ENCODE measurements at places on chromosomes 12 and 14. TPM values are rescaled to one million over a fixed set of nuclear protein-coding genes. Genes with fewer than 3 reads are reported as not detected.
A peak's percentile ranks its signal among the peaks of the same experiment; 100 is the strongest.

Gene SSPN
- total RNA-seq = not detected

Gene KRT84
- total RNA-seq = not detected

Gene MGP
- total RNA-seq = not detected

Gene LRP6
- 4.8 TPM for total RNA-seq

Gene TBC1D30
- 0.81 TPM for total RNA-seq

Gene NRXN3
- total RNA-seq = not detected

Gene LTA4H
- total RNA-seq = 82.7 TPM

Gene CD163L1
- total RNA-seq = not detected

DNA sequence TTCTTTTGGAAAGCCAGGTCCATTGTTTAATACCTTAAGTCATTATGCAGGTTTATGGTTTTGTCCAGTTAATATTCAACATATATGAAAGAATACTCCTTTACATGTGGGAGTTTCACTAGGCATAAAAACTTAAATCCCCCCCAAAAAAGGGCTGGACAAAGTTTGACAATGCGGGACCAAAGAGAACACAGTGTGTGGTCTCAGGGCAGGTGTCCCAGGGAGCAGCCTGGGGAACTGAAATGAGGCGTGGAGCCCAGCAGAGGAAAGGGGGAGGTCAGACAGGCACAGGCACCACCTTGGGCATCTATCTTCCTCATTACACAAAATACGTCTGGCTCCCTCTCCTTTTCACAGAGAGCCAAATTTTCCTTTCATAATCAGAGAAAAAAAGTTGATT lies 22.5 kb downstream of the PKP2 start:
- DNase-seq = no peak

- DNase-seq = no peak
These were observed 1225.6 kb downstream of the VRK1 start for GRCh38 chr14:98022541-98023520.

GRCh38 chr14:46672128-46672527 lies 20.5 kb upstream of the RPL10L start:
- DNase-seq = no peak

- no peak for DNase-seq
These were observed 130.8 kb downstream of the LMNTD1 start for GRCh38 chr12:25422241-25422640.

- DNase-seq = no peak
These were observed 113.3 kb downstream of the SMOC1 start for GRCh38 chr14:69992564-69992963.

DNA sequence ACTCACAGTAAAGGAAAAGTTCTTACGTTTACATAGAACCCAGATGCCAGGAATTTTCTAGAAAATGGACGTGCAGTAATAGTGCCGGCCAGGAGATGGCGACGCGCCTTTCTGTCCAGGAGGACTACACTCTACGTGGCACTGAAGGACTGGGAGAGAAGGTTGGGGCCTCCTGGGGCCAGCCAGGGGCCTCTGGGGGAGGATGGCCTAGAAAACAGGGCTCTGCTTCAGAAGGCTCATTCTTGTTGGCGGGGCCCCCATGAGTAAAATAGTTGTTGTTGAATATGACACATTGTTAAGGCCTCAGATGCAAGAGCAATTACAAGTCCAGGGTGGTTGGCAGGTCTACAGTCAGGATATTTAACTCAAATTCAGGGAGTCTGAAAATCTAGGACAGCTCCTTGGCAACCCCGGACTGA lies 120.1 kb upstream of the MAX start:
- peak; percentile 50 for DNase-seq

DNA sequence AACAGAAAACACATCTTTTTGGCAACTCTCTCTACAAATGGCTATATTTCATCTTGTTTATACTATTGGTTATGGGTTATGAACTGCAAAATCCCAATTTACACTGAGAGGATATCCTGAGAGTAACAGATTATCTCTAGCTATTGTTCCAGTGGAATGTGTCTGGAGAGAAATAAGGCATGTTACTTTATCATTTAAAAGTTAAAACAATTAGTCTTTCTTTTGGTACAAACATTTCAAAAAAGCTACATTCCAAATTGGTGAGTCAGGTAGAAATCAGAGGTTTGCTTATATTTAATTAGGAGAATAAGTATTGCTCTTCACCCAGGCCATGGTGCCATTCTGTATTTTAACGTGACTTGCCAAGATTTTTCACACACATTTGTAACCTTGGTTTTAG lies 411.6 kb downstream of the CCER1 start:
- DNase-seq = no peak

GRCh38 chr14:59632381-59632780 lies 55.8 kb upstream of the CCDC175 start:
- DNase-seq = no peak

DNA sequence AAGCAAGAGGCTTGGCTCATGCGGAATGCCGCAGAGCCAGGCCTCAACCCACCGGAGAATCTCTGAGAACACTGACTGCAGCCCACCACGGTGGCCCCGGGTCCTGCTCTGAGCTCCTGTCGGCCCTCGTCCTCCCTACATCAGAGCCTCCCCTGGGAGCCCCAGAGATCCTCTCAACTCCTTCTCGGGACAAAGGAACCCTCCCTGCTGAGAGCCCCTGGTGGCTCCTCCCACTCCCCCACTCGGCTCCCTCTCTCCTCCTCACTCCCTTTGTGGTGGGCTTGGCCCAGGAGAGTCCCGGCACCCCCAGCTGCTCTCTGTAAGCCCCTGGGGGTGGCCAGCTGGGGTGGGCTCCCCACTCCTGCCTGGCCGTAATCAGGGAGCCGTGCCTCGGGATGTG lies 11.1 kb upstream of the INF2 start:
- peak; percentile 4 for DNase-seq

GRCh38 chr12:103884316-103884715 lies 43.3 kb upstream of the NT5DC3 start:
- DNase-seq = peak; percentile 21

GRCh38 chr14:56273155-56273554 lies 154.9 kb downstream of the PELI2 start:
- no peak for DNase-seq

DNA sequence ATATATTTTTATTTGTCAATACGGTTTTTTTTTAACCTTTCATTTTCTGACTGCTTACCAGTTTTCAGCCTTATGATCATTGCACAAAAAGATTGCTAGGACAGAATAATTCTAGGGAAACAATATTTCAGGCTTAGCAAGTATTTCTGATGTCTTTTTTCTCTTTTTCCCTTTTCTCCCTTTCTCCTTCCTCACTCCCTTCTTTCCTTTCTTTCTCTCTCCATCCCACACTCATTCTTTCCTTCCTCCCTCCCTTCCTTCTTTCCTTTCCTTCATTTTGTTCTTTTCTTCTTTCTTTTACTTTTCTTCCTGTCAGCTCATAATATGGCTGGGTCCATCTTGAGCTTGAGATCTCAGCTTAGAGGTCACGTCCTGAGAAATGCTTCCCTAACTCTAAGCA lies 601.4 kb upstream of the NOVA1 start:
- no peak for DNase-seq

GRCh38 chr12:25107920-25108319 lies 87.0 kb downstream of the DNAI7 start:
- DNase-seq = no peak

All from activated T-cell treated with anti-CD3 and anti-CD28 coated beads, Interleukin-2, amount 50 U/mL, for 4 hours (primary cell).